ENCODE measurements at places on chromosomes 1 and 21.
A peak's percentile ranks its signal among the peaks of the same experiment; 100 is the strongest.

- DNase-seq: peak; percentile 38
These were observed 467.5 kb upstream of the CXADR start for GRCh38 chr21:17045214-17045853.

DNA sequence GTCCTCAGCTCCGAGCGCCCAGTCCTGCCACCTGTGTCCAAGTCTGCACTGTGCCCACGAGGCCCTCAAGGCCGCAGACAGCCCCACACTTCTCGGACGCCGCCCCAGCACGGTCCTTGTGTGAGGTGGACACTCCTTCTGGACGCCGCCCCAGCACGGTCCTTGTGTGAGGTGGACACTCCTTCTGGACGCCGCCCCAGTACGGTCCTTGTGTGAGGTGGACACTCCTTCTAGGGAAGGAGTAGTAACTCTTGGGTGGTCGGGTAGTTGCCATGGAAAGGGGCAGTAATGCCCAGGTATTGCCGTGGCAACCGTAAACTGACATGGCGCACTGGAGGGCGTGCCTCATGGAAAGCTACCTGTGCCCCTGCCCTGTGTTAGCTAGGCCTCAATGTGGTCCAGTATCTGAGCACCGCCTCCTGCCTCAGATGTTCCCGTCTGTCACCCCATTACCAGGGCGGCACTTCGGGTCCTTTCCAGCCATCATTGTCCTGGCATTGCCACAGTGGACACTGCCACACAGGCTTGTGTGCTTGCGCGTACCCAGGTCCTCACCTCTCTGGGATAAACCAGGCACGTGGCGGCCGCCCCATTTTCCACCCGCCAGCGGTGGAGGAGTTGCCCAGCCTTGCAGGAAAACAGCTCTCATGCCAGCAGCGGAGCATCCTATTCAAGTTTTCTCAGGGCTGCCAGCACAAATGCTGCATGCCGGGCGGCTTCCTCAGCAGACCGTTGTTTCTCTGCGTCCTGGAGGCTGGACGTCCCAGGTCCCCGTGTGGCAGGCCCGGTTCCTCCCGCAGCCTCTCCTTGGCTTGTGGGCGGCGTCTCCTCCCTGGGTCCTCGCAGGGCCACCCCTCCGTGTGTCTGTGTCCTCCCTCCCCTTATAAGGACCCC lies 40.8 kb upstream of the POFUT2 start:
- no peak for DNase-seq

DNA sequence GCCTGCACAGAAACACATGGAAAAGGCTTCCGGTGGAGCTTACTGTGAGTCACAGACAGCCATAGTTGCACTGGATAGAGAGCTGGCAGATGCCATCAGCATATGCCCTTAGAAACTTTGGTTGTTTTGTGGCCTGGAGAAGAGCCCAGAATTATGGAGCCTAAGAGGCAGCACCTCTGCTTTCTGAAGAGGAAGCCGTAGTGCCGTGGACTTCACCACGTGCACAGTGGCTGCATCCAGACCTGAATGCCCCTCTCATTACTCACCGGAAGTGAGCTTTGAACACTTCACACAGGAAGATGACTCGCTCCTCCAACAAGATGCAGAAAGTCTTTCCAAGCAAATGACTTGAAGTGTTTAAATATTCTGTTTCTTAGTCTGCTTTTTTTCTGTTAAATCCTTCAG lies 28.4 kb downstream of the JUN start:
- peak; percentile 98 for DNase-seq

DNA sequence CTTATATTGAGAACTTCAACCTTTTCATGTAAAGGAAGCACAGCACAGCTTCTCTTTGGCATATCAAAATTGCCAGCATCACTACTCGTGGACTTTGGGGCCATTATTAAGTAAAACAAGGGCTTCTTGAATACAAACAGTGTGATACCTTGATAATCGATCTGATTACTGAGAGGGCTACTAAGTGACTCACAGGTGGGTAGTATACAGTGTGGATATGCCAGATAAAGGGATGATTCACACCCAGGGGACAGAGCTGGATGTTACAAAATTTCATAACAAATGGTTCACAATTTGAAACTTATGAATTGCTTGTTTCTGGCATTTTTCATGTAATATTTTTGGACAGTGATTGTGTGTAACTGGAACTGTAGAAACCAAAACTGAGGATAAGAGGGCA lies 15.4 kb downstream of the HDAC1 start:
- no peak for DNase-seq

- DNase-seq: no peak
These were observed 141.4 kb downstream of the NR5A2 start for GRCh38 chr1:200168926-200169325.

DNA sequence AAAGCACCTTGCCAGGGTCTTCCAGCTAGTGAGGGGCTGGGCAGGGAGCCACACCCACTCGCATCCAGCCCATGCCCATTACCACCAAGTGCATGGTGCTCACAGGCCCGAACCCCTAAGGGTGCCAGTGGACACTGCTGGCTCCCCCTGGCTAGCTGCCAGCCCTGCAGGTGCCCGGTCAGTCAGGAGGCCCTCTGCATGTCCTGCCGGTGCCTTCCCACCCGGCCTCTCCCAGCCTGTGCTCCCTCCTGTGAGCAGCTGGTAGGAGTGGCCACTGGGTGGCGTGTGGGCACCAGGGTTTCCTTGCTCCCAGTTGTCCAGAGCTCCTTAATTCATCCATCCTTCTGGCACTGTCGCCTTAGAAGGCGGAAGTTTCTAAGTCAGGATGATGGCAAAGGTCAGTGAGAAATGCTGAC lies 33.4 kb downstream of the QSOX1 start:
- peak; percentile 56 for DNase-seq

DNA sequence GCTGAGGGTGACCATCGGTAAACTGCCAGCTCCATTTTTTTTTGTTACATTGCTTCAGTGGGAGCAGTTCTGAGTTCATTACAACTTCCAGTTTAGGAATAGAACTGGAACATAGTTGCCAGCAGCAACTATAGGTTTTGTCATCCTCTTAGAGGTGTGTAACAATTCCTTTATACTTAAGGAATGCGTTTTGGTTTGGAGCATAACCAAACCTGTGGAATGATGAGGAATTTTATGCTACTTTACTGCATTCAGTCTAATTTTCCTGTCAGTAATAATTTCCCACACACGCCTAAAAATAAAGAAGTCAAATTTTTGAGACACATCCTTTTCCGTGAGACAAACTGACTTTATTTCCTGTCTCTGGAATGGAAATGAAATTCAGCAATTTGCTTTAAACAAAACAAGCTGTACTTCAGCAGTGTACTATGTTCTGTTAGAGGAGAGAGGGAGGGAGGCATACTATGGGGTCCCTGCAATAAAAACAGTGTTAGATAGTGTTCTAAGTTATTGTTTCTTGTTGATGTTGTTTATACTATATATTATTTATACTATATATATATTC lies 4.8 kb upstream of the AMPD1 start:
- no peak for DNase-seq

DNA sequence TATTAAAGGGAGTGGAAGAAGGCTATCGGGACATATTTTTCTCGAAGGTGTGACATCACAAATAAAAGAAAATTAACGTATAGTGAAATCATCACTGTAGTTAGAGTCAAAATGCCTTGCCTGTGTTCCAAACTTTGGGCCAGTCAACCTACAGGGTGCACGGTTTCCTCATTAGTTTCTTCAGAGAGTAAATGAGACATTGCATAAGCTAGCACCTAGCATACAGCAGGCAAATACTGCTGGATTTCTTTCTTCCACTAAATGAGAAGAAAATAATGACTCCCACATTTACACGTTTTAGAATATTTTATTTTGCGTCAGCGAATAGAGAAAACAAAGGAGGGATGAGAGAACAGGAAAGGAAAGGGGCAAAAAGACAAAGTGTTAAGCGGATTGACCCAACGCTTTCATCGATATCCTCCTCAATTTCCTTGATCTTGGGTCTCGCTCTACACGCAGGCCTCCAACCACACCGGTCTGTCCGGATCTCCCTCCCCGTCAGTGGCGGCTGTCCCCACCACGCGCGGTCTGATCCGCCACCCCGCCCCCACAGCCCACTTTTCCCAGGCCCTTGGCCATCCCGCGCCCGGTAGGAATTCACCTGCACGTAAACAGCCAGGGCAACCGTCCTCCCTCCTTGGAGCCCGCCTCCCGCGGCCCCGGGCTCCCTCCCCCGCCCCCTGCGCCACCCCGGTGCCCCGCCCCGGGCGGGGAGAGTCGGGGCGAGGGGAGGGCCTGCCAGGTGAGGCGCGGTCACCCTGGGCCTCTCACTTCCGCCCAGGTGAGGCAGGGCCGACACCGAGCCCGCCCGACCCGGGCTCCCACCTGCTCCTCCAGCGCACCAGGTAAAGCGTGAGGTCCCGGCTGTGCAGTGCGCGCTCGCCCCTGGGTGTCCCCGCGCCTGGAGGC lies at the start of gene PATJ:
PATJ (plus strand) TSS at position 770 of the 909 bp plus-strand sequence. CDS start 20,413 bp downstream, outside the sequence.
- DNase-seq: peak; percentile 88

GRCh38 chr21:24259241-24259640 lies 1348.0 kb downstream of the MRPL39 start:
- no peak for DNase-seq

GRCh38 chr21:45615145-45615711 lies 28.3 kb upstream of the PCBP3 start:
- no peak for DNase-seq

- DNase-seq: no peak
These were observed 99.4 kb downstream of the CRYAA start for GRCh38 chr21:43268086-43268803.

- DNase-seq: peak; percentile 36
These were observed 1.4 kb downstream of the NCF2 start for GRCh38 chr1:183588827-183589226.

All from epithelial cell of esophagus (primary cell).